ENCODE measurements at places on chromosomes 11 and 22. TPM values are rescaled to one million over a fixed set of nuclear protein-coding genes. Genes with fewer than 3 reads are reported as not detected.

Gene SC5D
- total RNA-seq: 170 TPM

Gene PDGFD
- 7.3 TPM for total RNA-seq

Gene OR5M11
- total RNA-seq: not detected

Gene PGR
- under 0.01 TPM for total RNA-seq

Gene GAS2L1
- 2.9 TPM for total RNA-seq

Gene TREH
- not detected for total RNA-seq

Gene FXYD2
- 0.82 TPM for total RNA-seq

Gene CD3D
- not detected for total RNA-seq

Gene FIBIN
- 6.5 TPM for total RNA-seq

Gene KDM4E
- not detected for total RNA-seq

Gene C11orf97
- total RNA-seq: not detected

Gene FAM180B
- total RNA-seq: not detected

Gene ZC3H12C
- 28.9 TPM for total RNA-seq

Gene PRDX5
- 129 TPM for total RNA-seq

Gene TH
- 0.82 TPM for total RNA-seq

Gene TMEM121B
- 9.4 TPM for total RNA-seq

Gene VSTM5
- total RNA-seq: 1.2 TPM

Gene FAM181B
- total RNA-seq: 13.0 TPM

Gene CLDN5
- 84.8 TPM for total RNA-seq

Gene E2F8
- total RNA-seq: 0.41 TPM

Gene OR8D2
- total RNA-seq: not detected

Gene SAA1
- total RNA-seq: not detected

Gene SAC3D1
- 5.7 TPM for total RNA-seq

Gene OR8G1
- not detected for total RNA-seq

Gene HSPB2
- total RNA-seq: 0.82 TPM

Gene NLRX1
- total RNA-seq: 2.0 TPM

Gene CADM1
- 195 TPM for total RNA-seq

Gene CACNA1I
- 5.3 TPM for total RNA-seq

Gene SLC6A5
- total RNA-seq: not detected

Gene TRIM51
- total RNA-seq: not detected

Gene LRRC32
- 0.41 TPM for total RNA-seq

Gene PPARA
- 4.9 TPM for total RNA-seq

All from frontal cortex (tissue), 4 donors.